ENCODE measurements at places on chromosomes 6 and 20. TPM values are rescaled to one million over a fixed set of nuclear protein-coding genes. Genes with fewer than 3 reads are reported as not detected.

Gene HLA-DQB1
- not detected for total RNA-seq

Gene ELMO2
- 36.9 TPM for total RNA-seq

Gene C20orf202
- total RNA-seq = not detected

Gene ZNF451
- total RNA-seq = 48.9 TPM

Gene FAM209B
- total RNA-seq = not detected

Gene HEY2
- not detected for total RNA-seq

Gene BCAS1
- total RNA-seq = 0.37 TPM
